ENCODE measurements at places on chromosomes 7 and 10. TPM values are rescaled to one million over a fixed set of nuclear protein-coding genes. Genes with fewer than 3 reads are reported as not detected.

GRCh38 chr10:129275886-129276285, 191.2 kb upstream of the MGMT start:
- DNase-seq = no peak

- no peak for DNase-seq
Measured at GRCh38 chr7:114832906-114833595, 88.8 kb upstream of the MDFIC start.

DNA sequence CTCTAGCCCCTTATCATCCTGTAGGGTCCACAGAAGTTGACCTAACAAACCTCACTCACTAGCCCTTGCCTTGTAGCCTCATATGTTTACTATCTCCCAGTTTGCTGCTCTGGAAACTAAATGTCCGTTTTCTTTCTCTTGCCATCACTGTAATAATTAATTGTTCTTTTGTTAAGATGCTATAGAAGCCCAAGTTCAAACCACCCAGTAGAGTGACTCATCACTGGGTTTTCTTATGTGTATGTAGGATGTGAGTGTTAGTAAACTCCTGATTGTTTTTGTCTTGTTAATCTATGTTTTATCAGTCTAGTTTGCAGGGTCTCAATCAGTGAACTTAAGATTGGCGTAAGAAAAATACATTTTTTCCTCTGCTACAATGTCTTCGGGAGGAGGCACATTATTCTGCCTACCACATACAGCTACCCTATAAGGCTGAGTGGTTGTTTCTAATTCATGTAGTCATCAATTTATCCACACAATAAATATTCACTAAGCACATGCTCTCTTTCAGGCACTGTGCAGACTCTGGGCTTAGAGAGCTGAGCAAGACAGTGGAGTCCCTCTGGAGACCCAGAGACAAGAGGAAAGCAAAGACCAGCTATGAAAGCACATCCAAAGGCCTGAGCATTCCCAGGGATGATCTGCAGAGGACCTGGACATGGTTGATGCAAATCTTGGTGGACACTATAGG, 474.1 kb upstream of the AKR1E2 start:
- no peak for DNase-seq

STEAP1 gene
- 0.83 TPM for polyA plus RNA-seq

DNA sequence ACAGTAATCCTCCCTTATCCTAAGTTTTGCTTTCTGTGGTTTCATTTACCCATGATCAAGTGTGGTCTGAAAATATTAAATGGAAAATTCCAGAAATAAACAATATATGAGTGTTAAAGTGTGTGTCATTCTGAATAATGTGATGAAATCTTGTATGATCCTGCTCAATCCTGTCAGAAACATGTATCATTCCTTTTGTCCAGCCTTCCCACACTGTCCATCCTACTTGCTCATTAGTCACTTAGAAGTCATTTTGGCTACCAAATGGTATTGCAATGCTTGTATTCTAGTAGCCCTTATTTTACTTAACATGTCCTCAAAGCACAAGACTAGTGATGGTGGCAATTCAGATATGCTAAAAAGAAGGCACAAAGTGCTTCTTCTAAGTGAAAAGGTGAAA, 1211.2 kb upstream of the SORCS1 start:
- no peak for DNase-seq

PRRT4 gene
- not detected for polyA plus RNA-seq

DNA sequence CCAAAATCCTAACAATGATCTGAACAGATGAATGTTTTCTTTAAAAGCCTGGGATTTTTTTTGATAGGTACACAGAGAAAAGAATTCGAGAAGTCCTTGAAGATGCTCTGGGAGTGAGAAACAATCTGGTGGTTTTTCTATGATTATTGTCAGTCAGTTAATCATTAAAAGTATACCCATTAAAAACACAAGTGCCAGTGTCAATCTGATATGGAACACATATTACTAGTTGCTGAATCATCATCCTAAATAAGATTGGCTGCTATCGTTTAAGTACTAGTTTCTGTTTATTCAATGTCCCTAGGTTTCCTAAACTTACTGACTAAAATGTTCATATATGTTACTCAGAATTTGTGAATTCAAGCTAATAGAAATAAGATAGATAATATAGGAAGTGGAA, 16.1 kb downstream of the COL28A1 start:
- no peak for DNase-seq

DNA sequence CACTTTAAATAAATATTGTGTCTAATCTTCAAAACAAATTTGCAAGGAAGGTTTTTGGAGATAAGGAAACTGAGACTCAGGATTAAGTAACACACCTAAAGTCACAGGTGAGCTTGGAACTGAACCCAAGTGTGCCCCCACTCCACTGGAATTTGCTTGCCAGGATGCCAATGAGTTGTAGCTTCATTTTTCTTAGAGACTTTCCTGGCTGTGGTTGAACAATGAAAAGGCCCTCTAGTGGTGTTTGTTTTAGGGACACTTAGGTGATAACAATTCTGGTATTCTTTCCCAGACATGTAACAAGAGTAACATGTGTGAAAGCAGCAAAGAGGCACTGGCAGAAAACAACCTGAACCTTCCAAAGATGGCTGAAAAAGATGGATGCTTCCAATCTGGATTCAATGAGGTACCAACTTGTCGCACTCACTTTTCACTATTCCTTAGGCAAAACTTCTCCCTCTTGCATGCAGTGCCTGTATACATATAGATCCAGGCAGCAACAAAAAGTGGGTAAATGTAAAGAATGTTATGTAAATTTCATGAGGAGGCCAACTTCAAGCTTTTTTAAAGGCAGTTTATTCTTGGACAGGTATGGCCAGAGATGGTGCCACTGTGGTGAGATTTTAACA, 1.5 kb downstream of the IL6 start:
- DNase-seq = peak; percentile 44

DNA sequence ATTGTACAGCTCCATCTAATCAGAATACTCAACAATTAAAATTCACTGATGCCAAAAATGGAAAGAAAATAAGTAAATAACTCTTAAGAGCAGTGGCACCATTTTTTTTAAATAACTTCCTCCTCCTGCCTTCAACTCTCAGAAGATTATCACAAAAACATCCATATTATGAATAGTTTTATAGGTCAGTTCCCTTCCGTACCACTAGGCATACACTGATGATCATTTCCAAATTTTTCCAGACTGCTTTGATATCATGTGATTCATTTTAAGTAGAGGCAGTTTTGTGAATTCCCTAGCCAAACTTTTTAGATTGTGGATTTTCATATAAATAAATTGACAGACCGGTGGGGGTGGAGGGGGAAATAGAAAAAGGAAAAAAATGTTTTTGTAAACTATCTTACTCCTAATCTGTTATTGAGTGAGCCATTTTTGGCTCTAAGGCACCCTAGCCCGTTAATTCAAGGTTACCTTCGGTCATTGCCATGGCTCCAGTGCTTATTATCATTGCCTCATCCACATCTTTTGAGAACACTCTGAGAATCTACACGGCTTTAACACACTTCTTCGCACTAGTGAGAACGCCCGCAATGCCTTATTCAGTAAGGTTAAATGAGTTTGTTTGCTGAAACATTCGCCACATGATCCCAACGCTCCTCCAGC, 1.0 kb downstream of the FAM107B start:
- DNase-seq = no peak

SPDYE1 gene
- not detected for polyA plus RNA-seq

DNA sequence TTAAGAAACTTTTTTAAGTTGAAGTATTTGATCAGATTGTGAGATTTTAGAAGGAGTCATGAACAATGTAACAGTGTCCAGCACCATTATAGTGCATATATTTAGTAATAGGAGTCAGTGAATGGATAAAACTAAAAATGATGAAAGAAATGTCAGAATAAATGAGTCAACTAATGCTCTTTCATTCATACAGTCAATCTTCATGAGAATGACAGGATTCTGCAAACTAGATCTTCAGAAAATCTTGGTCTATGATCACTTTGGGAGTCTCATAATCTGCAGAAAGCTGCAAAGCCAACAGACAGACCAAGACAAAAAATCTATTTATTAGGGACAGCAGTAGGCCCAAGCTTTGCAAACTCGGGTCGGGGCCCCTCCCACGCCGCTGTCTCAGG, 710 bp downstream of the RNLS start:
- no peak for DNase-seq

FAM20C gene
- not detected for polyA plus RNA-seq

- no peak for DNase-seq
Measured at GRCh38 chr7:134832367-134832766, 52.9 kb downstream of the CALD1 start.

GATA3 gene
- polyA plus RNA-seq = not detected

GRCh38 chr10:75688506-75689300, 257.3 kb downstream of the LRMDA start:
- no peak for DNase-seq

DNA sequence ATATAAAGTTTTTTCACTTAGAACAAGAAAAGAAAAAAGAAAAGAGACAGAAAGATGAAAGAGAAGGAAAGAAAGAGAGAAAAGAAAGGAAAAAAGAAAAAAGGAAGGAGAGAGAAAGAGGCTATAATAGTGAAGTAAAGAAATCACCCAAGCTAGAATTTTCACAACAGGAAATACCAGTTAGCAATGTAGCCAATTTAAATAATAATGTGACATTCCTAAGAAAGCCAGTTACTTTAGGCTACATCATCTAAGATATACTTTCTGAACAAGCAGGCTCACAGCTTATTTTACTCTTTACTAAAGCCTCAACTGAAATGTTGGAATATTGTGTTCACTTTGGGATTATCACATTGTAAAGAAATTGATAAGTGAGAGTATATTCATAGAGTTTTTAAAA, 53.6 kb downstream of the GPR37 start:
- no peak for DNase-seq

- DNase-seq = no peak
Measured at GRCh38 chr10:97925308-97925938, 75.8 kb downstream of the GOLGA7B start.

ZPBP gene
- not detected for polyA plus RNA-seq

DNA sequence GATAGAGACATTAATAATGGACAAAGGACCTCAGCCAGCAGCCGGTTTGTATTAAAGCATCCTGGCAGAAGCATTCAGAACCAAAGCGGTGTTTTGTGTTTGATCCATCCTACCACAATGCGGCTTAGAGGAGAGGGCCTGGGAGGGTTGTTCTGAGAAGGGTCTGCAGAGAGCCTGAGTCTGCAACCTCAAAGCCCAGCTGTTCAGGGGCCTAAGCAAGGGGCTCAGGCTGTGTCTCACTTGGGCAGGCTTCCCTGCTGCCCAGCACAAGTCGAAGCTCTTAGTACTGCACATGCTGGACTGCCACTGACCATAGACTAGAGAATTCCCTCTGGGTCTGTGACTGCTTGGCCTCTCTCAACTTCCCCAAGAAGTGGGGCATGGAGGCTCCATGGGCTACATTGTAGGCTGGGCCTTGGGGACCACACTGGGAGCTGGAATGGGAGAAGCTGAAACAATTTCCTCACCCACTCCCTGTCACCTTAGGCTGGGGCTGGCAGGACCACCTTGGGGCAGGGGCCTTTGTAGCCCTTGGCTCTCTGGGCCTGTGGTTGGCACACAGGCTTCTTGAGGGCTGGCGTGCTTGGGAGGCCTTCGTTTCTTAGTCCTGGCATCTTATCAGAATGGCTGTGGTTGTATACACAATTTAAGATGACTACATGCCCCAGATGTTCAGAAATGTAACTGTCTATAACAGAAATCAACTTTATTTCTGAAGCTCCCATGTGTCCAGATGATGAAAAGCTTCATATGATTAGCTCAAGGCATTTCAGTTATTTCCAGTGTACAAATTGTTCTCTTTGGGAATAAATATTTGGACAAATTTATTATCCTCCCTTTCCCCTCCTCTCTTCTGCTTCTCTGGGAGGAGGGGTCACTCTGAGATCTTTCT, 44.5 kb downstream of the LRRC18 start:
- no peak for DNase-seq

GRCh38 chr10:98446661-98447221, at the start of gene HPS1:
HPS1 (minus strand) TSS chr10:98446935; CDS start chr10:98443240, 3,695 bp downstream.
- DNase-seq = peak; percentile 86

DNA sequence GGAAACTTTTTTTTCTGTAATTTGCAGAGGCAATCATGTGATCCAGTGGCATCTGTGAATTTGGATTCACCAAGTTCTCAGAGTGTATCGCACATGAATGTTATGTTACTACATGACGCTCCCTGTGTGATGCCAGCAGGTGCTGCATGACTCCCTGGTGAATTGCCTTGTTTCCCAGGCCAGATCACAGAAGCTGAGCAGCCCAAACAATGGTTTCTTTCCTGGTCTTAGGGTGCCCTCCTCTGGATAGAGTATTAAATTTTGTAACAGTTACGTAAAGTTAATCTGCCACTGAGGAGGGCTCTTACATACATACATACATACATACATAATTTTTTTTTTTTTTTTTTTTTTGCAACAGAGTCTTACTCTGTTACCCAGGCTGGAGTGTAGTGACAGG, 3.6 kb downstream of the ZSCAN21 start:
- DNase-seq = peak; percentile 15

DNA sequence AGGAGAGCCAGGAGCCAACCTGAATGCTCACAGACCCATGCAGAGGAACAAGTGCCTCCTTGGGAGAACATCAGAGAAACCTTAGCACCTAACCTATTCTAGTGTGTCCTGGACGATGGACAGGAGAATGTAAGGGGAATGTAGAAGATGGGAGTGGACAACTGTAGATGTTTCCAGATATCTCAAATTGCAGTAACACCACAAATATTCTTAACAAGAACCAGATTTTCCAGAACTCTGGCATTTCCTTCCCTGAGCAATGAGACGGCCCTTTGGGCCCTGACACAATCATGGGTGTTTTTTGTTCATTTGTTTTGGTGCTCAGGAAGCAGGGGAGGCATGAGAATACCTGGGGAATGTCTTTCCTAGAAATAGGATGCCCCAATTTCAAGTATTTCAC, 196.1 kb upstream of the PRSS1 start:
- DNase-seq = no peak

DNA sequence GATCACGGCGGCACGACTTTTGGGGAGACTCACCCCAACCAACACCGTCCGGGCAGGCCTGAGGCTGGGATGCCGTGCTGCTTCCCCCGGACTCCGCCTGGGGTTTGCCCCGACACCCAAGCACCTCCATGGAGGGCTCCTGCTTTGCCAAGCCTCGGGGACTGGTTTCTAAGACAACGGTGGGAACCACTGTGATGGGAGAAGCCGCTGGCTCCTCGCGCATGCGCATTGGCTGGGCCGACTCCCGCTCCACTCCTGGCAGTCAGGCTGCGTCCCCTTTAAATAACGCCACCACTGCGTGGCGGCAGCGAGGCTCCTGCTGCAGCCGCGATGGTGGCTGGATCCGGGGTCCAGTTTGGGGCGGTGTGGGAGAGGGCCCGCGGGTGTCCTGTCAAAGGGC, 201.0 kb downstream of the ZNF716 start:
- no peak for DNase-seq

GRCh38 chr7:153385502-153385901, 626.0 kb downstream of the ACTR3B start:
- DNase-seq = no peak

Measured in naive B cell (primary cell).